Kidney (tissue), 22 donors: ENCODE measurements at places on chromosomes 4 and X. TPM values are rescaled to one million over a fixed set of nuclear protein-coding genes. Genes with fewer than 3 reads are reported as not detected.

DNA sequence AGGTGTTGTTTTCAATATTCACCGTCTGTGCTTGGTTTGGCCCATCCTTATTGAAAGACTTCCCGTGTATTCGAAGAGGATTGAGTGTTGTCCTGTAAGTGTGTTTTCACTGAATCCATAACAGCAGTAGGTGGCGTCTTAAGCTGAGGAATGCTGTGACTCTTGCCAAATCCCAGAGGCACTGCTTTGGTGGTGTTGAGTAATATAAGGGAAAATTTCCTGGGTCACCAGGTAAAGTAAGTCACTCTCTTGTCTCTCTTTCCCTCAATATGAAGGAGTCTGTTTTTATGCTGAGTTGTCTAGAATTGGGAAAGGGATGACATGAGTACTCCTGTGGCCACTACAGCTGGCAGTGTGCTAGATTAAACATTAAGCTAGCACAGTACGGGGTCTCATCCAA is 146.7 kb upstream of the ZXDB start:
- no peak for DNase-seq

DNA sequence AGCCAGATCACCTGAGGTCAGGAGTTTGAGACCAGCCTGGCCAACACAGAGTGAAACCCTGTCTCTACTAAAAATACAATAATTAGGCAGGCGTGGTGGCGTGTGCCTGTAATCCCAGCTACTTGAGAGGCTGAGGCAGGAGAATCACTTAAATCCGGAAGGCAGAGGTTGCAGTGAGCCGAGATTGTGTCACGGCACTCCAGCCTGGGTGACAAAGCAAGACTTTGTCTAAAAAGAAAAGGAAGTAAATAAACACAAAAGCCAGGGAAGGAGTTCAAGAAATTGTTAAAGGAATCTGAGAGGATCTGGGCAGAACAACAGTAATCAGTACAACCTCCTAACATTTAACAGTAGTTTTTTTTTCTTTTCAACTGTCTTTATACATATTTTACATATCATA is 48.7 kb upstream of the ARHGEF6 start:
- no peak for DNase-seq

The GAGE1 gene
- not detected for total RNA-seq

- DNase-seq = peak; percentile 39
Measured at GRCh38 chr4:95833711-95834194, 6.1 kb upstream of the PDHA2 start.

The MAGEA10 gene
- total RNA-seq = not detected

- no peak for DNase-seq
Measured at GRCh38 chrX:47651043-47651905, 911 bp upstream of the ELK1 start.

The TEX11 gene
- 0.28 TPM for total RNA-seq

GRCh38 chrX:154804261-154804956 is 876 bp downstream of the MPP1 start:
- DNase-seq = no peak

DNA sequence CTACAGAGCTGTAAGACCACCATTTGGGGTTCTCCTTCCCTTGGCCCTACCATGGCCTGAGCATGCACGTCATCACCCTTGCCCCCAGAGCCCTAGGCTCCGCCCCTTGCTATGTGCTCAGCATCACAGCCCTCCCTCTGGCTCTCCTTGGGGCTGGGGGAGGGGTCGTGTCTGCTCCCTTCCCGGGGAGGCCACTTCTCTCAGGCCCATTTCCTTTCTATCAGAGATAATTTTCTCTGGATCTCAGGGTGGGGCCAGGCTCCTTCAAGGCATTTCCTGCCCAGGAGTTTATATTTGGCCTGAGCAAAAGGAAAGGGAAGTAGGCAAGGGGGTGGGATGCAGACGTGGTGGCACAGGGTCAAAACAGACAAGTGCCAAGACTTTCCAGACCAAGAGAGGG is 55.9 kb downstream of the STARD8 start:
- no peak for DNase-seq

The RCHY1 gene
- total RNA-seq = 40.2 TPM

The AFP gene
- total RNA-seq = not detected

DNA sequence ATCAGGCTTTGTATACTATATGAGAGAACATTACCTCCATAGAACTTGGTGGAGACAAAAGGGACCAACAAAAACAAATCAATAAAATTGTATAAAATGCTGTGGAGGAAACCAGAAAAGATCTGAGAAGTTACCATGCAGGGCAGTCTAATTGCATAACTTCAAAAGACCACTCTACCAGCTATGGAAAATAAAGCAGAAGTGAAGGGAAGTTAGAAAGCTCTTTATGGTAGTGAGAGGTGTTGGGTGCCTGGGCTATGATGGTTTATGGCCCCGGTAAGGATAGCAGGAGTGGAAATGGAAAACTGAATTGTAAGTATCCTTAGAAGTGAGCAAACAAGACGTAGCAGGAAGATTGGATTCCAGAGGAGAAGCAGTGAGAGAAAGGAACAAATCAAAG is 3.1 kb downstream of the TMEM184C start:
- no peak for DNase-seq

GRCh38 chr4:131296192-131296591 is 1852.9 kb upstream of the PCDH10 start:
- DNase-seq = peak; percentile 7

GRCh38 chr4:55907469-55907868 is 41.3 kb upstream of the CEP135 start:
- no peak for DNase-seq

DNA sequence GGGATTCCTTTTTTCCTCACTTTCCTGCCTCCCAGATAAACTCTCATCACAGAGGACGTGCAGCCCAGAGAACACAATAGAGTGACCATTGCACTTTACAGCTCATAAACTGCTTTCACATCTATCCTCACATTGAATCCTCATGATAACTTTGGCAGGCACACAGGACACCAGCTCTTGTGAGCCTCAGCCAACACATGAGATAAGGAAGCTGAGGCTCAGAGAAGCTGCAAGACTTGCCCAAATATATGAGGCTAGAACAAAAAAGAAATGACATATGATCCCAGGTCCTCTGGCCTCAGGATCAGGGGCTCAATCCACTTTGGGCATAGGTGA is 85.0 kb upstream of the CPEB2 start:
- no peak for DNase-seq

The TMEM47 gene
- total RNA-seq = 68.9 TPM

DNA sequence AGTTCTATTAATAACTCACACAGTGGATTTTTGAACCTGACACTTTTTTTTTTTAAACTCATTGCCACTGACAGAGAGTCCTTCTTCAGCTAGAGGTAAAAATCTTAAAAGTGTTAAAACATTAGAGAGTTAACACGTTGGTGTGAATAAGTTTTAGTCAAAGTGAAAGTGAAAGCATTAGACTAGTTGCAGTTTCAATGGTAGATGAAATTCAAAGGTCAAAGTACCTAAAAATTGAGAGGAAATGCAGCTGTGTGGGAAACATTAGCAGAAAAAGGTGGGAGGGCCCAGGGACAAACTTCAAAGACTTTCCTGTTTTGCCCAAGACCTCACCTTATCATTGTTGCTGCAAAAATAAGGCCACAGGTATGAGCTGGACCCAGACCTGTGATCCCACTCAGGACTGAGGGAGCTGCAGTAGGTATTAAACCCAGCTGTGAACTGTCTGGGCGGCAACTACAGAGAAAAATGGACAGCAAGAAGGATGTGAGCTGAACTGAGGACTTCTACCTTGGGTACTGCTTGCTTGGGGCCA is 17.6 kb upstream of the GABRA4 start:
- no peak for DNase-seq

DNA sequence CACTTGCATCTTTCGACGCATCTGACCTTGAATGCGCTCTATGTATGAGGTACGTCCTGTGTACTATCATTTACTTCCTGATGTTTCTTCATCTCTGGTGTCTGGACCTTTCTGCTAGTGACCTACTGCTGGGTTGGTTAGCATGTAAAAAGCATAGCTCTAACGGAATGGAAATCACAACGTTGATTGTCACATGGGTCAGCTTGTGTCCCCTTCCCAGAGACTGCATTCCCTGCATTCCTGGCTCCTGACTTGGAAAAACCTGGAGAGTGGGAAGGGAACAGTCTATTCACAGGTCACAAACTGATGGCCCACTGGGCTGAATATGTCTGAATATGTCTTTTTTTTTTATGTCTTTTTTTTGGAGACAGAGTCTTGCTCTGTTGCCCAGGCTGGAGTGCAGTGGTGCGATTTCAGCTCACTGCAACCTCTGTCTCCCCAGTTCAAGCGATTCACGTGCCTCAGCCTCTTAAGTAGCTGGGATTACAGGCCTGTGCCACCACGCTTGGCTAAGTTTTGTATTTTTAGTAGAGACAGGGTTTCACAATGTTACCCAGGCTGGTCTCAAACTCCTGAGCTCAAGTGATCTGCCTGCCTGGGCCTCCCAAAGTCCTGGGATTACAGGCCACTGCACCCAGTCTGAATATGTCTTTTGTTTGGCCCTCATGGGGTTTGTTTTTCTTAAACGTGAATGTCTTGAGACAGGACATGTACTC is 16.3 kb downstream of the LONRF3 start:
- DNase-seq = no peak

- DNase-seq = peak; percentile 89
Measured at GRCh38 chr4:15469402-15470127, at the start of gene CC2D2A. Gene CC2D2A, plus strand, starts transcription at chr4:15469882. Its CDS starts 6,051 bp downstream, at chr4:15475933.

The CXCL9 gene
- 1.4 TPM for total RNA-seq

The ING2 gene
- total RNA-seq = 7.8 TPM

DNA sequence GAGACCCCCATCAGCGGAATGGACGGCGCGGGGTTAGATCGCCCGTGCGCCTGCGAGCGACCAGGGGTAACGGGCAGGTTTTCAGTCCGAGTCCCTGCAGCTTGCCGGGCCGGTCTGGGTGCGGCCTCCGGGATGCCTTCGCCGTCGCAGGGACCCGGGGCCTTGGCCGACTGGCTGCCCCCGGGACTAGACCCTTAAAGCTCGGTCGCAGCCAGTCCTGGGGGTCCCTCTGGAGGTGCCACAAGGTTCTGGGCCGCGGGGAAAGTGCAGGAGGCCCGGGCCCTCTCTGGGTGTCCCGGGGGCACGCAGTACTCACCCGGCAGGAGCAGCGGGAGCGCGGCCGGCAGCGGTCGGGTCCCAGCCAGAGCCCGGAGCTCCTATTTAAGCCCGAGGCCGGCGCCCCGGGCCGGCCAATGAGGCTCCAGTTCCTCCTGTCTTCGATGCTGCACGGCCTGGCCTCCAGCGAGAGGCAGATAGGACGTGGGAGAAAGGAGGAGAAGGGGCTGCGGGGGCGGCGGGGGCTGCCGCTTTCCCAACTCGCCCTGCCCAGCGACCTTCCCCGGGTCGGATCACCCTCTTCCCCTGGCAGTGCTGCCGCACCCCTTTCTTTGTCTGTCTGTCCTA is at the start of gene SPON2:
Gene SPON2 (minus strand): TSS at position 356 of the 624 bp plus-strand sequence.
- DNase-seq = peak; percentile 38

- no peak for DNase-seq
Measured at GRCh38 chr4:17535906-17536305, 20.9 kb downstream of the CLRN2 start.

- no peak for DNase-seq
Measured at GRCh38 chrX:102558607-102559006, 40.7 kb upstream of the ARMCX5 start.

DNA sequence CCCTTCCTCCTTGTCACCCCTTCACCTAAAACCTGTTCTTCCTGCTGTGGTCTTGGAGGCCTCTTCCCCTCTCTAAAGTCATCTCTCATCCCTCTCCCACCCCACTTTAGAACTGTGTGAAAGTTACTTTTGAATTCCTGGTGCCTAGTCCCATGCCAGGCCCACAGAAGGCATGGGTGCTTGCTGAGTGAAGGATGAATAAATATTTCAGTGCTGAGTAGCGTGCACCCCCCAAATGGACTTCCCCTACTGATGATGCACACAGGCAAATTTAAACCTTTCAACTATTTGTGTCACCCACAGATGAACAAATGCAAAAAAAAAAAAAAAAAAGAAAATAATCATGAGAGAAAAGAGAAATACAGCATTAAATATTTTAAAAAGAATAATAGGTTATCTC is 19.8 kb downstream of the PSMD10 start:
- no peak for DNase-seq

- no peak for DNase-seq
Measured at GRCh38 chr4:77094496-77094895, 18.7 kb upstream of the CCNI start.

GRCh38 chr4:129358571-129358970 is 262.6 kb downstream of the C4orf33 start:
- DNase-seq = no peak

DNA sequence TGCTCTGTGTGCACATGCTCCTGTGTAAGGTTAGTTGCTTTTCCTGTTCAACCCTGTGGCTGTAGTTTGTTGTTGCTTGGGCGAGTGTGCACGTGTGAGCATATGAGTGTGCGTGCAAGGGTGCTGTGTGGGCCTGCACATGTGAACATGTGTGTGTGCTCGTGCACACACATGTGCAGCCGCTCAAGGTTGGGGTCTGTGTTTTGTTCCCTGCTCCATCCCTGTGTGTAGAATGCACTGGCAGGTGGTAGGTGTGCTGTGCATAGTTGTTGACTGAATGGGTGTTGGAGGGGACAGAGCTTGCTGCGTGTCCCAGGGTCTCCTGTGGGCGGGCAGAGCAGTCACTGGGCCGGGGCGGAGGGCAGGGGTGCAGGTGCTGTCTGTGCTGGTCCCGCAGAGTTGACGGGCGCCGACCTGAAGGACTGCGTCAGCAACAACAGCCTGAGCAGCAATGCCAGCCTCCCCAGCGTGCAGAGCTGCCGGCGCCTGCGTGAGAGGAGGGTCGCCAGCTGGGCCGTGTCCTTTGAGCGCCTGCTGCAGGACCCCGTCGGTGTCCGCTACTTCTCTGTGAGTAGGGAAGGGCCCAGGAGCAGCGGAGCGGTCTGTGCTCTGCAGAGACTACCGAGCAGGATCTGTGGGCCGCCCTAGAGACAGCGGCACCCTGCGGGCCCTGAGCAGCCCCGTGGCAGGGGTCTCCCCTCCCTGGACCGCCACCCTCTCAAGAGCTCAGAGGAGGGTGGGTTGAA is 27.9 kb upstream of the HGFAC start:
- peak; percentile 69 for DNase-seq

GRCh38 chrX:13733506-13733905 is 914 bp downstream of the TRAPPC2 start:
- no peak for DNase-seq

GRCh38 chr4:183602557-183603027 is 56.4 kb downstream of the RWDD4 start:
- no peak for DNase-seq

- no peak for DNase-seq
Measured at GRCh38 chr4:180993244-180993836, 1249.9 kb upstream of the TENM3 start.

DNA sequence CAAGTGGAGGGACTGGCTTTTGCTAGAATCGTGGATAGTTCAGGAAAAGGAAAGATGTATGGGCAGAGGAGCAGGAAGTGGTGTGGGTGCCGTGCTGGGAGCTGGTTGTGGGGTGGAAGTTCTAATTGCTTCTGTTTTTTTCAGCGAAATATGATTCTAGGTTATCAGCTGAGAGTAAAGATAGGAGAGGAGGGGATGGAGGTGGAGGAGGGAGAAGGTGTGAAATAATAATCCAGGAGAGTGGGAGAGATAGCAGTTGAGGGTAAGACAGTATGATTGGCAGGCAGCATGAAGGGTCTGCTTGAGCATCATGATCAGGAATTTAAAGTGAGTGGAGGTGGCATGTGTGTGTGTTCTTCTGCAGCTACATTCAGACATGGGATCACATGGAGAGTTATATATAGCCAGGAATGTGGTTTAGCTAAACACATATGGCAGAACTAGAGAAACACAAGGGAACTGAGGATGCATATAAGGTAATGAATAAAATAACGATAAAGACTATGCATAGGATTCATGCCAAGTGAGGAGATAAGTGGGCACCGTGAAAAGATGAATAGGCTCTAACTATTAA is 133.7 kb downstream of the ANK2 start:
- no peak for DNase-seq
